ENCODE measurements at places on chromosomes 1 and 21.

DNA sequence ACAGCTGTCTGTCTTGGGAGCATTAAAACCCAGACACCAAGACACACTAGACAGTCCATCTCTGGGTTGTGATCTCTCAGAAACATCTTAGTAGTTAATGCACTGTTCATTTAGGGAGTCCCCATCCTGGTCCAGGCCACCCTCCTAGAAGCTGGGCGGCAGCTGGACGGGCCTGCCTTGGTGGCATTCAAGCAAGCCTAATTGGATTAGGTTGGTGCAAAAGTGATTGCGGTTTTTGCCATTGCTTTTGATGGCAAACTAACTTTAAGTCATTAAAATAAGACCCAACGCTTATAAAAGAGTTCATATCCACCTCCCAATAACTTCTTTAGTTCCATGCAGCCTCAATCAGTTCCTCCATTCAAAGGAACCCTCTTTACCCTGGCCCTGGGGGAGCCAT is 21.7 kb downstream of the ATP5PO start:
- DNase-seq: no peak

- no peak for DNase-seq
Measured at GRCh38 chr1:27724961-27725373, 794 bp upstream of the FAM76A start.

DNA sequence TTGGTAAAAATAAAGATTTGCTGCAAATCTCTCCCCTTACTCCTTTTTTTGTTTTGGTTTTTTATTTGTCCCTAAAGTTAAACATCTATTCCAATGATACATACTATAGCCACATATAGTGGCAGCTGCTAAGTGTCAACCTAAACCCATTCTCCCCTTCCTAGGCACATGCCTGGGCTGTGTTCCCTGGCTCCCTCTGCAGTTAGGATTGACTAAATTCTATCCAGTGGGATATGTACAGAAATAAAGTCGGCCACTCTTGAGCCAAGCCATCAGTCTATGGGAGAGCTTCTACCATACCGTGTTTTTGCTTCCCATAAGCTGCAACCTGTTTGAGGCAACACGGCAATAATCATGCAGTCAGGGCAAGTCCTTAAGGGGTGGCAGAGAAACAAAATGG is 23.6 kb downstream of the MCOLN3 start:
- no peak for DNase-seq

- no peak for DNase-seq
Measured at GRCh38 chr1:245067257-245067656, 87.5 kb upstream of the KIF26B start.

DNA sequence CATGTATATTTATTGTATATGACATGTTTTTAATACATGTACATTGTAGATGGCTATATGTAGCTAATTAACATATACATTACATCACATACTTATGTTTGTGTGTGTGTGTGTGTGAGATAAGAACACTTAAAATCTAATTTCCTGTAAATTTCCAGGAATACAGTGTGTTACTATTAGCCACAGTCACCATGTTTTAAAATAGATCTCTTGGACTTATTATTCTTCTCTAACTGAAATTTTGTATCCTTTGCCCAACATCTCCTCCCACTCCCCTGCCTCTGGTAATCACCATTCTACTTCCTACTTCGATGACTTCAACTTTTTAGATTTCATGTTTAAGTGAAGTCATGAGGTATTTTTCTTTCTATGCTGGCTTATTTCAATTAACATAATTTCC is 64.8 kb downstream of the FCRL5 start:
- DNase-seq: no peak

DNA sequence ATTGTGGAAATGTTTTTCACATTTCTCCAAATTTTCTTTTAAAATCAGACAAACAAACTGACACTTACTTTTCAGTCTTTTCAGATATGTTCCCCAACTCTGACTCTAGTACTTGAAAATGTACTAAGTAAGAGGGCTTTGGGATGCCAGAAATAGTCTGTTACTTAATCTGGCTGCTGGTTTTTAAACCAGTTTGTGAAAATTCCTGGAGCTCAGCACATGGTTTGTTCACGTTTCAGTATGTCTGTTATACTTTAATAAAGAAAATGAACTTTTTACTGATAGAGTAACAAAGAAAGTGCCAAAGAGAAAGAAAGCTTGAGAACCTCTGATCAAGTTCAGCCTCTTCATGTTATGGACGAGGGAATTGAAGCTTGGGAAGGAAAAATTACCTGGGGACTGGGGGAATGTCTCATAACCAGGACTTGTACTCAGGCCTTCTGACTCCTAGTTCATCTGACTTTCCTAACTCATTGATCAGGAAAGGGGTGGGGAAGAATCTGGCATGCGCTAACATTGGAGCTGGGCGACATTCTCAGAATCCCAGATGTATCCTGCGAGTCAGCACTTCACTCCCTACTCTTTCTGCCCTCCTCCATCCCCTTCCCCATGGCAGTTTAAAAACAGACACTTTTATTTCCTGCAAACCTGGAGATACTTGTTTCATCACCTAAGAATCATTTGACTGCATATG is 30.8 kb upstream of the DNAJC6 start:
- DNase-seq: no peak

GRCh38 chr1:173190101-173190936 is 16.8 kb downstream of the TNFSF4 start:
- DNase-seq: peak; percentile 37

DNA sequence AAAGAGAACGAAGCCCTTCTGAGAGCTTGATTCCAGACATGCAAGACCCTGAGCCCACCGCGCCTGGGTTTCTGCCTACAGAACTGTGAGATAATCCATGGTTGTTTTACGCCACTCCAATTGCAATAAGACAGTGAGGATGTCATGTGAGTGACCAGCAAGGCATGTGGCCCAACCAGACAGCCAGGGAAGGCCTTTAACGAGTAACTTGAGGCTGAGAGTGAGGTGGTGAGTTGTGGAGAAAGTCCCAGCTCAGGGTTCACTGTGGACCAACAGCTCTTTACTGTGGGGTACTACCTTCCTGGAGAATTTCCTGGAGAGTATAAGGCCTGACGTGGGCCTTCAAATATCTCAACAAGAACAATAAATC is 153.9 kb downstream of the ETS2 start:
- no peak for DNase-seq

- DNase-seq: no peak
Measured at GRCh38 chr1:15065291-15065690, 88.3 kb upstream of the TMEM51 start.

GRCh38 chr1:244280859-244281258 is 170.8 kb downstream of the ADSS2 start:
- no peak for DNase-seq

Measured in posterior cingulate gyrus (tissue), 11 donors.